ENCODE measurements at places on chromosomes 12 and 14.

DNA sequence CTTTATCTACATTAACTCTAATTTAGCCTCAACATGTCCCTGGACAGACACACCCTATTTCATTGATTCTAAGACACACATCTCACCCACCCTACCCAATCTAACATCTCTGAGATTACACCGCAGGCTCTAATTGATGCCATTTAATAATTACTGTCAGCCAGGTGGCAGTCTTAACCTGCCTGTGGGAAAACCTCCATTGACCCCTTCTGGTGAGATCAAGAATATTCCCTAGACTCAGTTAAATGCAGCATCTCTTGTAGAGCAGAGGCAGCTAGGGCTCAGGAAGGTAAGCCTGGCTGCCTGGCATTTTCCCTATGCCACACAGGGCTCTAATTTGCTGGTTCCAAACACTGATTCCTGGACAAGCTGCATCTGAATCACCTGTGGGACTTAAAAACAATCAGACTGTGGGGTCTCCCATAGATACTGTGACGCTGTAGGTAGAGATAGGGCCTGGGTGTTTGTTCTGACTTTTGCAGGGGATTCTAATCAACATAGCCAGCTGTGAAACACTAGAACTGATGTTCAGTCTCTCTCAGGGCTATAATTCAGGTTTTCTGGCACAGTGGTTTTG is 14.3 kb downstream of the MCRS1 start:
- no peak for DNase-seq

DNA sequence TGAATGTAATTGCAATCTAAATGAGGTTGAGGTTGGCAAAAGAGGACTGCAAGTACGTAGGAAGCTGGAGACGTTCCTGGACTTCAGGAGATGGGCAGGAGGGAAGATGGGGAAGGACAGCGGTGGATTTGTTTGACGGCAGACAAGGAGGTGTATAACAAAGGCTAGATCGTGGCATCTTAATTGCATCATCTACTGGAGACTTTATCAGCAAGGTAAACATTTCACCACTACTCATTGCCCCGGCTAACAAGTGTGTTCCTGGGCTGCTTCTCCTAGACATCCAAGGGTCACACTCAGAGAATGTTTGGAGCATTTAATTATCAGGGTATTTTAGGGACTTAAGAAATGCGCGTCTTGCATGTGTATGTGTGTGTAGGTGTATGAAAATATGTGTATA is 128.5 kb downstream of the KCNK10 start:
- no peak for DNase-seq

DNA sequence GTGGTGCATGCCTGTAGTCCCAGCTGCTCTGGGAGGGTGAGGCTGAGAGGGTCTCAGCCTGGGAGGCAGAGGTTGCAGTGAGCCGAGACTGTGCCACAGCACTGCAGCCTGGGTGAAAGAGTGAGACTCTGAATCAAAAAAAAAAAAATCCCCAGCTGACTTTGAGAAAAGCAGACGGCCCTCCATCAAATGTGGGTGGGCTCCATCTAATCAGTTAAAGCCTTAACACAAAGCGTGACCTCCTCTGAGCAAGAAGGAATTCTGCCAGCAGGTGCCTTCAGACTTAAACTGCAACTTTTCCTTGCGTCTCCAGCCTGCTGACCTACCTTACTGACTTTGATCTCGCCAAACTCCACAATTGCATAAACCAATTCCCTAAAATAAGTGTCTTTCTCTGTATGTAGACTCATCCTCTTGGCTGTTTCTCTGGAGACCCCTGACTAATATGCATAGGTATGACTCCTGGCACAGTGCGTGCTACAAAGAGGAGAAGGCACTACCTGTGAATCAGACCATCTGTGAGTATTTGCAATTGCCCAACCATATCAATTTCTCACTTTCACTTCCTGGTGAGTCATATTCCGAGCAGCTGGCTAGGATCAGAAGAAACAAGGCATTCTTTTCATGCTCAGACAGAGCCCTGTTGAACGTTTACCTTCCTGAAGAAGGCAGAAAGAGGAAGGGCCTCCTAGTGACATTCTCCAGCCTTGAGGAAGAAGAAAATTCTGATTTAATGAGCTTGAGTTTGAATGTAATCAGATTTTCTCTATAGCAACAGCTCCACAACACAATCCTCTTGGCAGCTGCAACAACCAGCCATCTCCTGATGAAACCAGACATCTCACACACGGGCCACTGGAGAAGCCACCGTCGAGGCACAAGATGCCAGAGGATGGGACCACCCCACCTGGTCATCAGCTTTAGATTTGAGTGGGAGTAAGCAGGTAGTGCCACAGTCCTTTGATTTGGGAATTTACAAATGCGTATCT is 54.3 kb downstream of the CLMN start:
- no peak for DNase-seq

DNA sequence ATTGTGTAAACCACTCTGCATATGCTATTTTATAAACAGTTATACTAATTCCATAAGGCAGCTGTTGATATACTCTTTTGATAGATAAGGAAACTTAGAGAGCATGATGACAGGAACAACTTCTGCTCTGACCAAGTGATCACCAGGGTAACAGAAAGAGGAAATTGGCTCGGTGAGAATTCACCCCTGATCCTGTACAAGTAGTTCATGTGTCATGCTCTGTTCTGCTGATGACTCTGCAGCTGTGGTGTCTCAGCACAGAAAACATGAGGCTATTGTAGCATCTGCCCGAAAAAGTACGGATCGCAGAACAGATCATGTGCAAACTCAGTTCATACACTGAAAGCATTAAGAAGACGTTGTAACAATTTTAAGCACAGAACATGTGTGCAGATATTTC is 345.0 kb downstream of the LRIG3 start:
- DNase-seq = peak; percentile 7

DNA sequence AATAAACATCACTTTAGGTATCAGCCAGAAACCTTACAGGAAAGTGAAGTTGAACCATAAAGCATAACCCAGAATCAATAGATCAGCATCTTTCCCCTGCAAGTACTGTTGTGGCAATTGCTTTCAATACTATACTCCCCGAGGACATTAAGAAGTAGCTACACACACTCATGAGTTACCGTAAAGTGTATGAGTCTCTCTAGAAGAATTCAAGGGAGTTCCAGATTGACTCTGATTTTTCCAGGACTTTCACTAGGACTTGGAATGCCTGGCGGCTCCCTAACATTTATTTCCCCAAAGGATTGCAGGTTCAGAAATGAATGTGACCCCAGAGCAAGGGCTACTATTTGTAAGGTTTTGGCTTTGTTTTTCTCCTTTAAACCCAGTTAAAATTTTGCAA is 465.4 kb upstream of the MDGA2 start:
- no peak for DNase-seq

DNA sequence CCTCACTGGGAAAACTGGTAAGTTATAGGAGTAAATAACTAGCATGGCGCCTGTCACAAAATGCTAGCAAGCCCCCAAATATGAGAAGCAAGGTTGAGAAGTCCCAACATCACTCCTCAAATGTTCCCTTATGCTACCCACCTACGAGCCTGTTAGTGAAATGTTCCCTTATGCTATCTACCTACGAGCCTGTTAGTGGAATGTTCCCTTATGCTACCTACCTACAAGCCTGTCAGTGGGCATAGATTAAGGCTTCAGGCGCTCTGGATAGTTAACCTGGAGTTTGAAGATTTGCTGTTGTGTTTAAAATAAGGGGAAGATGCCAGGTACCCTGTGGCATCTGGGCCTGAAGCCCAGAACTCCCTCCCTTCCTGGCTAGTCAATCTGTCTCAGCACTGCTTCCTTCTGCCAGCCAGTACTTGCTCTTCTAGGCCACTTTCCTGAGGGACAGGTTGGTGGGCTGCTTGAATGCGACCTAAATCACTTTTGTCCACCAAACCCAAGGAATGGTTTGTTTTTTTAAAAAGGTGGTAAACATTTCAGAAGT is 67.1 kb upstream of the SINHCAF start:
- DNase-seq = no peak

DNA sequence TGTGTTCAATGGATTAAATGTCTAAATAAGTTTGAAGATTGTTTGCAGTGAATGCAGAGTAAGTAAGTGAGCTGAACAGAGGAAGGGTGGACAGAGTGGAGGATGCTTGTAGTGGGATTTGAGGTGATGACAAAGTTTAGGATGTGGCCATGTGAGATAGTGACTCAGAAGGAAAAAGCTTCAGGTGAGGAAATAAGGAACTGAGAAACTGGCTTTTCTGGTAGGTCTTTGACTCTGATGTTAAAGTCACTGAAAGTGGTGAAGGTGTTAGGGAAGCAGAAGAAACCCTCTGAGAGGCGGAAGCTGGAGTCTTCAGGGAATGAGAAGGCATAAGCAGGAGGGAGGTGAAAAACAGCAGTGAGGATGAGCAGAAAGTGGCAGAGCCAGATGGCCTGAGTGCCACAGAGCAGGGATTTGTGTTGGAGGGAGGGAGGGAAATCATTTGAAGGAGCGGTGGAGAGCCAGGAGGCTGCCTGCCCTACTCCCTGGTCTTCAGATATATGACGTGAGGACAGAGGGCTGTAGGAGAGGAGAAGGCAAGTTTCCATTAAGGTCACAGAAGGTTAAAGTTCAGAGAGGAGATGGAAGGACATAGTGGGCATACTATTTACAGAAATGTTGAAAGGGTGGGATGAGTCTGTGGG is 24.8 kb downstream of the RGS6 start:
- no peak for DNase-seq

- DNase-seq = no peak
Observed at GRCh38 chr12:89029961-89030360, 322.3 kb downstream of the DUSP6 start.

- DNase-seq = peak; percentile 45
Observed at GRCh38 chr12:113048716-113049127, 7.8 kb upstream of the DTX1 start.

- DNase-seq = no peak
Observed at GRCh38 chr14:34053666-34054065, 102.8 kb upstream of the EGLN3 start.

GRCh38 chr12:15152456-15152855 is 68.8 kb downstream of the RERG start:
- no peak for DNase-seq

DNA sequence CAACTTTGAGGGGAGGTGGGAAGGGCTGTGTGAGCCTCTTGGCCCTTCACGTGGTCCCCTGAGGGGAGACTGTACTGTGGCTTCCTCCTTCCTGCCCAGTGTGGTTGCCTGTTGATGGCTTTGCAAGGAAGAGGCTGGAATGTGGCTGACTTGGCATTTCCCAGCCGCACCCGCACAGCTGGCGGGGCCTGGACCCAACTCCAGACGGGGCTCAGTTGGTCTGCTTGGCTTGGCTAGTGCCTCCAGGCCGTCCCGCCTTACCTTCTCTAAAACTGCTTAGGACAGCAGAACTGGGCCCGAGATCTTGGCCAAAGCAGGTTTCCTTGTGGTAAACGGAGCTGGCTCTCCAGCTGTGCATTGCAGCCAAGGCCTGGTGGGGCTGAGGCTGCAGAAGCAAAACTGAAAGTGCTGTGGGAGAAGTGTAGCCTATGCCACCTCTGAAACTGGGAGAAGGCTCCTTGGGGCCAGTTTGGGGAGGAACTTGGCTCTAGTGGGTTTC is 139.5 kb downstream of the SMOC1 start:
- DNase-seq = peak; percentile 55

DNA sequence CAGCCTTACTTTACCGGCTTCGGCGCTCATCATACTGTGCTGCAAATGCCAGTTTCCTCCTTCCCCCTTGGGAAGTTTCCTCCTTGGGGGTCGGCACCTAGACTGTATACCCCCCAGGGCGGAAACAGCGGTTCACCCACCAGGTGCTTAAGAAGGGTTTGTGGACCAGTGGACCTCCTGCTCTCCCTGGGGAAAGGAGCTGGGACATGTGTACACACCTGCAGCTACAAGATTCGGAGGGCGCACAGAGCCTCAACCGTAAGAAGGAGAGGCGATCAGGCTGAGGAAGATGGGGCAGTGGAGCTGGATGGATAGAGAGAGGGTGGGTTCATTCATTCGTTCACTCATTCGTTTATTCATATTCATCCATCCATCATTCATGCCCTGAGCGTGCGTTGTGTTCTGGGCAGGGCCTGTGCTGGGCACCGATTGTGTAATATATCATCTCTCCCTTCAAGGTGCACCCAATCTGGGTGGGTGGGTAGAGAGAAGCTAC is 717 bp upstream of the ZNF839 start:
- no peak for DNase-seq

- DNase-seq = no peak
Observed at GRCh38 chr12:29996993-29997392, 213.3 kb upstream of the TMTC1 start.

All from GDM1 (cell line).